Astrocyte of the spinal cord (primary cell): ENCODE measurements at places on chromosomes 7 and 10.

GRCh38 chr10:132712743-132713142 is 73.2 kb downstream of the NKX6-2 start:
- DNase-seq: no peak

DNA sequence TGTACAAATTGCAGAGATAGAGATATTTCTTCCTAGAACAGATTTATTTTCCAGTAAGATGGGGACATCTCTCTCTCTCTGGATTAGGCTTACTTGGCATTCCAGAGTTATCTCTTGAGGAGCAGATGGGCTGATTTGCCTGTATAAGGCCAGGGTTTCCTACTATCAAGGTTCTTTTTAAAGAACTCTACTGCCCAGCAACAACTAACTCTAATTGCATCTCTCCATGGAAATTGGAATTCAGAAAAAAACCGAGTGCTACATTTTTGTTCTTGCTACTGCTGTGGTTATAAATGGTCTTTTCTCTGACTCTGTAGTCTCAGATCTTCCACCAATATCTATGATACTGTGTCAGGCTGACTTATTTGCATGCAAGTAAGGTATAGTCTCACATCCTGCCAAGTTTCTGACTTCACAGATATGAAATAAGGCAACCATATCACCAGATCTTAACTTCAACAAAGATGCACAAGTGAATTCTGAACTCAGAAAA is 161.1 kb downstream of the CRPPA start:
- no peak for DNase-seq

- DNase-seq: no peak
These were observed 84.3 kb downstream of the PRKAG2 start for GRCh38 chr7:151792636-151793035.

DNA sequence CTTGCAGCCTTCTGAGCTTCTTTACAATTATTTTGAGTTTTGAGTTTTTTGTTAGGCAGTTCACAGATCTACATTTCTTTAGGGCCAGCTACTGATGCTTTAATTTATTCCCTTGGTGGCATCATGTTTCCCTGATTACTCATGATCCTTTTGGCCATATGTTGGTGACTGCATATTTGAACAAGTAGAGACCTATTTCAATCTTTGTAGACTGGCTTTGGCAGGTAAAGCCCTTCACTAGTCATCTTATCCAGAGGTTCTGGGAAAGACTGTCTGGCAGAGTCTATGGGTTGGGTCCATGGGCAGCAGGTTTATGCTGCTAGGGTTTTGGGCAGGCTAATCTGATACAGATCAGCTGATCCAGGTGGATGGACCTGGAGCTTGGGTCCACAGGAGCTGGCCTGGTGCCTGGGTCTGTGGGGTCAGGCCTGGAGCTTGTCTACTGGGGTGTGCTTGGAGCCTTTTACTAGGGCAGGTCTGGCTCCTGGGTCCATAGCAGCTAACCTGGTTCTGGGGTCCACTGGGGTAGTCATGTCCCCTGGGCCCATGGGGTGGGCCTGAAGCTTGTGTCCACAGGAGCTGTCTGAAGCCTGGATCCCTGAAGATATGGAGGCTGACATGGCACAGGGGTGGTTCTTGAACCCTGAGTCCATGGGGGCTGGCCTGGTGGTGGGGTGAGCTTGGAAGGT is 72.7 kb downstream of the GPR85 start:
- DNase-seq: no peak

DNA sequence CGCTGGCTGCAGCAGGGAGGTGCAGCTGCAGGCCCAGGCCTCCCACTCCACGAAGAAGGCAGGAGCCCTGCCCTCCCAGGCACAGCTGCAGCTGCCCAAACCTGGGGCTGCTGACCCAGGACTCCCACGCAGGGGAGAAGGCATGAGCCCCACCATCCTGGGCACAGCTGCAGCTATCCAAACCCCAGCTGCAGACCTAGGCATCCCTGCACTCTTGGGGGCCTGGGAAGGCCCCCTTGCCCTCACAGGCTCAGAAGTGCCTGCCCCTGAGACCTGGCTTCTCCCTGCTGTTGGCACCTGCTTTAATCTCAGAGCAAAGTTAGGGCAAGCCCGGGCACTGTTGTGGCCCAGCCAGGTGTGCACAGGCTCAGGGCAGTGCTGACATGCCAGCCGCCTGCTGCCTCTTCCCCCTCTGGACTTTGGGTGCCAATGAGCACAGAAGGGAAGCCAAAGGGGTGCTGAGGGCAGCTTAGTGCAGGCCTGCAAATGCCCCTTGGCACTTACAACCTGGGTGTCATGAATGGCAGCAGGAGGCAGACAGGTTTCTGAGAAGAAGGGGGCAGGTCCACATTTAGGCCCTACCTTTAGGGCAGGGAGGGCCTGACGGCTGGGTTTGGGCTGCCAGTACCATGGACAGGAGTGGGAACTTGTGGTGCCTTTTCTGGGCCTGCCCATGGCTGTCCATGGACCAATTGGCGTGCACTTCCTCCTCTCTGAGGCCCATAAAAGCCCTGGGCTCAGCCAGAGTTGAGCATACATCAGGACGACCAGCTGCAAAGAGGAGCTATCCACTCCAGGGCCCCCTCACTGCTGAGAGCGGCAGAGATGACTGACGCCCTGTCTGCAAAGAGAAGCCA is 31.1 kb downstream of the CRTAC1 start:
- DNase-seq: no peak

- DNase-seq: no peak
These were observed 4.4 kb upstream of the UBE2D1 start for GRCh38 chr10:58330431-58330830.

DNA sequence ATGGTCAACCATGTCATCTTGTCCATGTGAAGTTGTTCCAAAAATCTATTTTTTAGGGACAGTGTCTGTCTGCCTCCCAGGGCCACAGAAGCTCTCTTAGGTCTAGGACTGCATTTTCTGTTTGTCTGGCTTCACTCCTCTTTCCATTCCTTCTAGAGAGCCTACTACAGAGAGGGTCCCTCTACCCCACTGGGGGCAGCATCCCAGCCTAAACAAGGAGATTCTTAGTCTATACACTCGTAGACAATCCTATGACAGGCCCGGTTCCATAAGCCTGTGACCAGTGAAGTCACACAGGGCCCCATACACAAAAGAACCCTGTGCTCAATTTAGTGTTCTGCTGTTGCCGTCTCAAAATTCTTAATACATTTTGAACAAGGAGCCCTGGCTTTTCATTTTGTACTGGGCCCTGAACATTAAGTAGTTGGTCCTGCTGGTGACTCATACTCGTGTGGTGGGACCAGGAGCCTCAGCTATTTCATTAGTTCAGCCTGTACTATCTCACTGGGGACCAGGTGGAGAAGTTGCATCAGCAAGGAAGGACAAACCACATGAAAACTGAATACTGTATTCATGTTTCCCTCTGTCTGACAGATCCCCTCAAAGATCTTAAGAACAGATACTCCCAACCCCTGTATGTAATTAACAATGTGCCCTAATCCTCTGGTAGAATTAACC is 23.5 kb upstream of the FAM180A start:
- peak; percentile 81 for DNase-seq

GRCh38 chr10:128080641-128081040 is 45.6 kb downstream of the MKI67 start:
- DNase-seq: no peak

DNA sequence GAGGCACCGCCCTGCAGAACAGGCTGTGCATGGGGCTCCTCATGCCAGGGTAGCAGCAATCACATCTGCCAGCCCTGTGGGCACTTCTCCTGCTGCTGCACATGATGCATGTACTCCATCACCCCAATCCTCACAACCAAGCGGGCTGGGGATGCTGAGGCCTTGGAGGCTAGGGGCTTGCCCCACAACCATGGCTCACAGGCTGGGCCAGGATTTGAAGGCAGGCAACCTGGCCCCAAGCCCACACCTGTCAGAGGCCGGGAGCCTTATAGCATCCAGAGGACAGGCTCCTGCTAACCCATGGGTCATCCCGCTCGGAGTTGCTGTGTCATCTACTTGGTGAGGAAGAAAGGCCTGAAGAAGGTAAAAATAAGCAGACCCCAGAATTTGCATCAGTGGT is 2.2 kb downstream of the POLM start:
- DNase-seq: no peak

DNA sequence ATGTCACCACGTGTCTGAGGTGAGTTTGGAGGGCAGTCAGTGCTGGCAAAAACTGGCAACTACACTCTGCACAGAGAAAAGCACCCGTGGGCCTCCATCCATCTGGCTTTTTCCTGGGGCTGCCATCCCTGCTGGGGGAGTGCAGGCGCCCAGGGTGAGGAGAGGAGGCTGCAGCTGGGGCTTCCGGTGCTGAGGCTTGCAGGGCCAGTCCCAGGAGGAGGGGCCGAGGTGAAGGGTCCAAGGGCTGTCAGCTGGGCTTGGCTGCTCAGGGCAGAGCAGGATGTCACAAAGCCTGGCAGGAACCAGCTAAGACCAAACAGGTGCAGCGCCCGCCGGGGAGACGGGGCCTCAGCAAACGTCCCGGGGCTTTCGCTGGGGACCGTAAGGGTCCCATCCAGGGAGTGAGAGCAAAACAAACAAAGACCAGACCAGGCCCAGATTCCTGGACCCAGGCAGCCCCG is 77.2 kb downstream of the CFAP46 start:
- DNase-seq: no peak

DNA sequence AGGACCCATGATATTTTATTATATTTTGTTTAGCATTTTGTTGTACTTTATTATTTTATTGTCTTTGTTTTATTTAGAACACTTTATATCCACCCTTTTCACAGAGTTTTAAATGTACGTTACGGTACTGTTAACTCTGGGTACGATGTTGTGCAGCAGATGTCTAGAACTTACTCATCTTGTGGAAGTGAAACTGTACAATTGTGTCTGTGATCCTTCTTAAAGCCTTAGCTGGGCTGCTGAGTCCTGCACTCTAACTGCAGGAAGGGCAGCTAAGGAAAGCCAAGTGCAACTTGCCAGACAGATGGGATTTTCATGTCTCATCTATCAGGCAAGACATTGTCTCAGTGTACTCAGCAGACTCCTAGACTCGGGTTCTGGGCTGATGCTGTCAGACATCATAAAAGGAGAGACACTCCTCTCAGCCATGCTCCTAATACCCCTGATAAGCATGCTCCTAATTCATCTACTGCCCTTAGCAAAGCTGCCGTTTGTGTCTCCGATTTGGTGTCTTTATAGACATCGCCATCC is 14.6 kb upstream of the INSYN2A start:
- DNase-seq: no peak

- DNase-seq: peak; percentile 91
These were observed 9.9 kb downstream of the EPDR1 start for GRCh38 chr7:37930226-37930948.

DNA sequence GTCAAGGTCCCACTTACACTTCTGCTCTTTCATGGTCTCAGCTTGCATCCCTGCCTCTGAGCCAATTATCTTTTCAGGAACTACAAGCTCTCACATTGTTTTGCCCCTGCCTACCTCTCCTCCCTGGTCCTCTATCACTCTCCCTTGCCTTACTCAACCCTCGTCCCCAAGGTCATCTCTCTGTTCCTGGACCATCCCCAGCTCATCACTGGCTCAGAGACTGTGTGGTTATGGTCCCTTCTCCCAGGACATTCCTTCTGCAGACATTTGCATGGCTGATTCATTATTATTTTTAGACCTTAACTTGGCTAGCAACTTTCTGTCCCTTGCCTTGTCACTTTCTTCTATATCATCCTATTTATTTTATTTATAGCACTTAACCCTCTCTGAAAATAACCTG is 17.8 kb upstream of the GPAM start:
- DNase-seq: no peak

DNA sequence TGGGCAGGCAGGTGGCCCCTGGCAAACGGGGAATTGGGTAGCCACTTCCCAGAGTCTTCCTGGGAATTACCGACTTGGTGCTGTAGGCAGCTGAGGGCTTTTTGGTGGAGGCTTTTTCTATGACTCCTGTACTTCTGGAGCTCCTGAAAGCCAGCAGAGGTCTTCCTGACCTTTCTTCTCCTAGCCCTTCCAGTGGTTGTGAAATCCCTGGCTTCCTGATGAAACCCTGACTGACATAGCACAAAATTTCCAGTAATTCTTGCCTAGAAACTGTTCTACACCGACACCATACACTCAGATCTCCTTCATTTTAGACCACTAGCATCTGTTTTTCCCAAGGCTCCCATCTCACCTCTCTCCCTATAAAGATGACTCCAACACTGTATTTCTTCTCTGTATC is 120.2 kb downstream of the STRA8 start:
- DNase-seq: no peak

- no peak for DNase-seq
These were observed 23.5 kb downstream of the FAM241B start for GRCh38 chr10:69653561-69653960.

- no peak for DNase-seq
These were observed 74.8 kb upstream of the PALS2 start for GRCh38 chr7:24498439-24498838.

DNA sequence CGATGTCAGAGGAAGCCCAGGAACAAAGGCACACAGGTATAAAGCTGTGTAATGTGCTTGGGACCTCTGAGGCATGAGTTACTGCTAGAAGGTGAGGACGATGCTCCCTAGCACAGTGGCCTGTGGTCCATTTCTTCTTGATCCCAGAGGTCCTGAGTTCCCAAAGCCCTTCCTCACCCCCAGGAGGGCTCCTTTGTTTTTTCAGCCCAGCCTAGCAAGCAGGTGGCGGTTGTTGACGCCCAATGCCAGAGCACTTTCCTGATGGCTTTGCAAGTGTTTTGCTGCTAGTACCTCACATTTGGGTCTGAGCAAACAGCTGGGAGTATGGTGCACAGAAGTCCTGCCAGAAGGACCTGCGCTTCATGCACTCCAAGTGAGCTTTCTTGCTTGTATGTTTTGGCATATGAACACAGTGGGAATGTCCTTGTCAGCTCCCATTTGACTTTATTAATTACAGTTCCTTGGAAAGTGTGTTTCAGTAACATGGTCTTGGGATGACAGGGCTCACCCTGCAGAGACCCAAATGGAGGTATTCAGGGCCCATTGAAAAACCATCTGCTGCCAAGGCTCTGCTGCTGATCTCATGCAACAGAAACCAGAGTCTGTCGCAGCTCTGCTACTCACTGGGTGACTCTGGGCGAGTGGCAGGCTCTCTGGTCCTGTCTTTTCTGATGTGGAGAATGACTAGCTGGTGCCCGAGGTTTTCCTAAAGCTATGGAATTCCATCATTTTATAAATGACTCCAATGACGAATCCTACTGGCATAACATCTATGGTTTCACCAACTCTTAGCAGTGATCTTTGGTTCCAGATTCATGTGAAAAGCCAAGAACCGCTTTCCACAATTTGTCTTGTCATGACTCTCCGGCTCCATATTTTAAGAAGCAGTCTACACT is 134.9 kb downstream of the ARID5B start:
- DNase-seq: no peak

DNA sequence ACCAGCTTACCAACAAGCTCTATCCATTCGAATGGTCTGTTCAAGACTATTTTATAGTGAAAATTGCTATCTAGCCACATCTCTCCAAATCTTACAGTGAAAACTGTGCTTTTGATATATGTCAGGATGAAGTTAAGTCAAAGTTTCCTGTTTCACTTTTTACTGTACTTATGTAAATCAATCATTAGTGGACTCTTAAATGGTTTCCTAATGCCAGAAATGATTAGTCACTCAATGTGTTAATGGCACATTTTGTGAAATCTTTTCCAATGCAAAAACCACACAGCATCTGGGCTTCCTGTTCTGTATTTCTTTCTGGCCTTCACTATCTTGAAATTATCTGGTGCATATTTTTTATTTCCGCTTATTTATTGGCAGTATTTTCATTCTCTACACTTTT is 87.3 kb upstream of the STEAP1B start:
- no peak for DNase-seq
